ENCODE measurements at places on chromosomes 7 and 10. TPM values are rescaled to one million over a fixed set of nuclear protein-coding genes. Genes with fewer than 3 reads are reported as not detected.

GRCh38 chr7:30510124-30511075, 5.8 kb upstream of the GGCT start:
- no peak for DNase-seq

- no peak for DNase-seq
These were observed 31.7 kb upstream of the GALNTL5 start for GRCh38 chr7:151924508-151924907.

DNA sequence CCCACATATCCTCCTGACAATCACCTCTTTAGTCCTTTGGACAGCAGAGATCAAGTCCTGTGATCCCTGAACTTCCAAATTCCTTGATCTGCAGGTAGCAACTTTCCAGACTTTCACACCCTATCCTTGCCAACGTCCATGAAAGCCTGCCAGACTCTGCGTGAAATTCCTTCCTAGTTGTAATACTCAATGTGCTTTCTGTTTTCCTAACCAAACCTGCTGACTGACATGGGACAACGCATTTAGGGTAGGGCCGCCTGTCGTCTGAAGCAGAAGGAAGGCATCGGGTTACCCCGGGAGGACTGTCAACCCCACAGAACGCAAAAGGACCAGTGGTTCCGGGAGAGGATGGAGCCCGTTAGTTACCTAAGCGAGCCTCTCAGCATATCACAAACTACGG, 23.9 kb downstream of the ITGA8 start:
- no peak for DNase-seq

DNA sequence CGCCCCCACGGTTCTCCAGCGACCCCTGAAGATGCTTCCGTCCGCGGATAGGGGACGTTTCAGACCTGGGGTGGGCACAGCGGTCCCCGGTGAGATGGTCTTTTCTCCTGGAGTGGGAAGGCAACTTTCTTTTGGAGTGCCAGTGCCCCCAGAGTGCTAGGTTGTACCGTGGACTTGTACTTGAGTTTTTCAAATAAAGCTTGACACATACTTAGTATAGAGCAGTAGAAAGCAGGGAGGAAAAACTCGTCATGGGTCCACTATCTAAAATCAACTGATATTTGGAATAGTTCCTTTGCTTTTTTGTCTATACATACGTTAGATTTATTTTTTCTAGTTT, 28.4 kb downstream of the RBM20 start:
- DNase-seq: no peak

Gene GPR26
- polyA plus RNA-seq: not detected

- DNase-seq: no peak
These were observed 113.9 kb downstream of the CYTH3 start for GRCh38 chr7:6158424-6159096.

GRCh38 chr10:110615057-110615747, 28.9 kb upstream of the RBM20 start:
- DNase-seq: no peak

DNA sequence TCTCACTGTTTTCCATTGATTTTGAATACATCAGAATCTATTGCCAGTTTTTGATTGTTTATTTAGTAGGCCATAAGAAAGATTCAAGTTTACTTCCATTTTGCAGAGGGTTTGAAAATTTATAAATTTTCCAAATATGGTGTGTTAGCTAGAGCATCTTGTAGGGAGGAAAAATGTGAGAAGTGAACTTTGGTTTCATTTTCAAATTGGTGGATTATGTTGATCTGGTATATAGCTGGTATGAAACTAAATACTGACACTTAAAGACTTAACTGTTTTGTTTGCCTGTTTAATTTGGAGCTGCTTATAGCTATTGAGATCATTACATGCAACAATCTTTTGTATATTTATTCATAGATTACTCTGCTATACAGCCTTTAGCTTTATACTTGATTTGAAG, 108.1 kb downstream of the ADAM22 start:
- DNase-seq: no peak

DNA sequence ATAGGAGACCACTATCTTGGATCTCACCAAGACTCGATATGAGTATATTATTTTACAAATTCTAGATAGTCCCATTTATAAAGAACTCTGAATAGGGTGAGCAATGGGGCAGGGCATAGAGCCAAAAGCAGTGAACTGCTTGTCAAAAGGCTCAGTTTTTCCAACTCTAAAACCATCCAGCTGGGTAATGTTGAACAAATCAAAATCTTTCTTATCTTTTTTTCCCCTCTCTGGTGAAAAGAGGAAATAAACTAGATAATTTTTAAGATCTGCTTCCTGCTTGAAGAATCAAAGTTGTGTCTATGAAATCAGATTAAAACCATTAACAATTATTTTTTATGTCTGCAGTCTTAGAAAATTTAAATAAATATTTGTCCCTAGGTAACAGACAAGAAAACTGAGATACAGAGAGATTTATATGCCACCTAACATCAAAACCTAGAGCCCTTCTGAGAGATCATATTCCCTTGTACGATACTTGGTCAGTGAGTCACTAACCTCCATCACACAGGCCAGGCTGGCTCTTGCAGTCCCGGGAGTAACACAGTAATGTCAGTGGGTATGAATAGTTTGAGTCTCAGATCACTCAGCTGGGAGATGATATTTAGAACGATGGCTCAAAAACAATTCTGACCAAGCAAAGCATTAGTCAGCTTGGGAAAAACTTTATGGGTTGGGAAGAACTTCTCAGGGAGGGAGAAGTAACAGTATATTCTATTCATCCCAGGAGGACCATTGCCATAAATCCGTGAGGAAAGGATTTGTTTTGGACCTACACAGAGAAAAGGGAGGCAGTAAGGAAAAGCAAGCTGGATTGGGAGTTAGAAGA, 178.8 kb downstream of the REEP3 start:
- no peak for DNase-seq

GRCh38 chr7:97439637-97440214, 292.2 kb upstream of the TAC1 start:
- DNase-seq: no peak

GRCh38 chr10:33674491-33674890, 340.0 kb upstream of the NRP1 start:
- no peak for DNase-seq

Gene IGFBP1
- polyA plus RNA-seq: not detected

Gene MSMB
- not detected for polyA plus RNA-seq

Gene SFTPD
- not detected for polyA plus RNA-seq

All from naive B cell (primary cell).